Body of pancreas (tissue), 4 donors: ENCODE measurements at places on chromosomes 4 and X.

GRCh38 chr4:2881431-2881830 is 37.8 kb downstream of the ADD1 start:
- DNase-seq, result no peak

DNA sequence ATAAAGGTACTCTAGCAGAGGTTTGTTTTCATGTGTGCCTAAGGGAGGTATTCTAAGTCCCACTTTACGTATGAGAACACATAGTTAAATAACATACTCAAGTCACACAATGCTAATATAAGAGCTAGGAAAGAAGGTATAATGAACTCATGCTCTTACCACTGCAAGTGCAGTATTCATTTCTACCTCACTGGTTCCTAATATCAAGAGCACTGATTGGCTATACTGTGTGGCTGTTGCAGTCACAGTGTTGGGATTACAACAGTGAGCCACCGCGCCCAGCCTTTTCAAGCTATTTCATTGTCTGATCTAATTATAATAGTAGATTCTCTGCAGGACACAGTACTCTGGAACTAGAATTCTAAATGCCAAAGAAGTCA is 84.0 kb downstream of the PDS5A start:
- no peak for DNase-seq

- peak; percentile 27 for DNase-seq
These were observed 6.0 kb upstream of the VGLL1 start for GRCh38 chrX:136525738-136526606.

GRCh38 chr4:1928356-1929239 is 57.4 kb downstream of the NSD2 start:
- no peak for DNase-seq

DNA sequence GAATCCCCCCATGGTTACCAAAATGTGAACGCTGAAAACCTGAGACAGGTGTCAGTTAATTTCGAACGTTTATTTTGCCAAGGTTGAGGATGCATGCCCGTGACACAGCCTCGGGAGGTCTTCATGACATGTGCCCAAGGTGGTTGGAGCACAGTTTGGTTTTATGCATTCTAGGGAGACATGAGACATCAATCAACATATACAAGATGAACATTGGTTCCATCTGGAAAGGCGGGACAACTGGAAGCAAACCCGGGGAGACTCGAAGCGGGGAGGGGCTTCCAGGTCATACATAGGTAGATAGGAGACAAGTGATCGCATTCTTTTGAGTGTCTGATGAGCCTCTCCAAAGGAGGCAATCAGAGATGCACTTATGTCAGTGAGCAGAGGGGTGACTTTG is 11.0 kb upstream of the SH3BP2 start:
- DNase-seq, result peak; percentile 5

DNA sequence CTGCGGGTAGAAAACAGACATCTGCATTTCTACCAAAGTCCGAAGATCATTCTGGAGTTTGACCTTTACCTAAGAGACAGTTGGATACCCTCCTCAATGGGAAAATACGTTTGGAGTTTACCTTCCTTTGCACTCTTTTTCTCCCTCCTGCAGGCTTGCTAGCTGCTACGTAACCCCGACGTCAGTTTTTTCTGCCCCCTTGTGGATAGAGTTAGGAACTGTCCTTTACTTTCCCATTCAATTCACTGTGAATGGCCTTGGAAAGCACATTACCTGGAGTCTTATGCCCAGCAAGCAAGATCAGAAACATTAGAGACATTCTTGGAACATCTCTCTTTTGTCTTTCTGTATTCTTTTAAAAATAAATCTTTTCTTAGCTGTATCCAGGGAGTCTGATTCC is 250.7 kb downstream of the NAP1L3 start:
- peak; percentile 12 for DNase-seq

GRCh38 chr4:98509721-98510120 is 148.7 kb downstream of the TSPAN5 start:
- DNase-seq, result no peak

- no peak for DNase-seq
These were observed 38.6 kb upstream of the AGA start for GRCh38 chr4:177480795-177481194.

DNA sequence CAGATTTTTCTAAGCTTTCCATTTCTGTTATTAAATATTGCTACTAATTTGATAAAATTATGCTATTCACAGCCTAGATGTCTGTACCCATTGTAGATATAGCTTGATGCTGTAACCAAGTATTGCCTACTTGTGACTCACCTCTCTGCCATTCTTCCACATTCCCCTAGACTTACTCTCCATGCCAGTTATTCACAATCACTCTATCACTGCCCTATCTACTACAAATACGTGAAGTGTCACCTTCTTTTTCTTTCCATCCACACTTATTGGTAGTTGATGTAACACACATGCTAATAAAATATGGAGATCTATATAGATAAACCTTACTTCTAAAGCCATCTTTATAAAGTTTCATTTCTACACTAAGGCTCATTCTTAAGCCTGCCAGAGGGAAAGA is 179.4 kb upstream of the PACRGL start:
- no peak for DNase-seq

GRCh38 chrX:320126-320783 is 1.7 kb upstream of the GTPBP6 start:
- DNase-seq, result peak; percentile 31

DNA sequence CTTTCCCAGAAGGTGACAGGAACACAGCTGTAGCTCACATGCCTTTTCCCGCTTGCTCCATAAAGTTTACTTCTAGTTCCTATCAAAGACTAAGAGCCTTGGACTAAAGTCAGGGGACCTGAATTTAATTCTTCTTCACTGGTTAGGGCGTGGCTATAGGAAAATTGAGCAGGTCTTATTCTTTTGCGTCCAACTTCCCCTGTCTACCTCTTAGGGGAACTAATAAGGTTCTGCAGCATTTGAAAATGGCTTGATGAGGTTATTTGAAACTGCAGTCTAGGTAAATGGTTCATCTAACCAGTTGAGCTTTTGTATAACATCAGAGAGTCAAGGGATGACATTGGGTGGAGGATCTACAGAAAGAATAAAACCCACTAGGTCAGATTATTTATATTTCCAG is 2.6 kb downstream of the ARHGAP10 start:
- no peak for DNase-seq

DNA sequence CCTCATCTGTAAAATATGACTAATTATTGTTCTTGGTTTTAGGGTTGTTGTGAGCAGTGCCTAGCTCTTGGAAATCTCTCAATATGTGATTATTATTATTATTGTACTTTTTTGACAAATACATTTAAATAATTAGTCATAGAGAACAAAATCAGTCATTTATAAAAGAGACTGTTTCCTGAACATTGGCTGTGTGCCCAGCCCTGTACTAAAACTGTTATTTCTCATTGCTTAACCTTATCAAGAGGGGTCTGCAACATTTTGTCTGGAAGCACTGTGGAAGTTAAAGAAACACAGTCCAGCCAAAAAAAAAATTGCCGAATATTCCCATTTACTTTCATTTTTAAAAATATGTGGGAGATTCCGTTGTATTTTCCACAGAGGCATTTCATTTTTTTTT is 989.2 kb upstream of the SLIT2 start:
- no peak for DNase-seq

GRCh38 chr4:172947594-172947993 is 221.0 kb upstream of the GALNT7 start:
- no peak for DNase-seq

- DNase-seq, result no peak
These were observed 270.8 kb downstream of the BCOR start for GRCh38 chrX:39826813-39827543.

DNA sequence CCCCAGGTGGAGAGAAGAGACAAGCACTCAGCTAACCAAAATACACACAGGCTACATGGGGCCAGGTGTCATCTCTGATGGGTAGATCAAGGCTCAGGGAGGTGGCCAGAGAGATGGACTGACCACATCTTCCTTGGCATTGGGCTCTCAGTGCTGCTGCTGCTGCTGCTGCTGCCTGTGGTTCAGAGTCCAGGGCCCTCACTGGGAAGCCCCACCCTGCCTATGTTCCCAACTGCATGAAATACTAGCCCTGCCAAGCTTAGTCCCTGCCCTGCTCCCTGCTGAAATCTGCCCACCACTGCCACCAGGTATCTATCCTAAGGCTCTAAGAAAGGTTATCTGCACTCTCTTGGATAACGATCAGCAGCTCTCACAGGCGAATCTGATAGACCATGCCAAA is 118.7 kb downstream of the EFHC2 start:
- peak; percentile 30 for DNase-seq

DNA sequence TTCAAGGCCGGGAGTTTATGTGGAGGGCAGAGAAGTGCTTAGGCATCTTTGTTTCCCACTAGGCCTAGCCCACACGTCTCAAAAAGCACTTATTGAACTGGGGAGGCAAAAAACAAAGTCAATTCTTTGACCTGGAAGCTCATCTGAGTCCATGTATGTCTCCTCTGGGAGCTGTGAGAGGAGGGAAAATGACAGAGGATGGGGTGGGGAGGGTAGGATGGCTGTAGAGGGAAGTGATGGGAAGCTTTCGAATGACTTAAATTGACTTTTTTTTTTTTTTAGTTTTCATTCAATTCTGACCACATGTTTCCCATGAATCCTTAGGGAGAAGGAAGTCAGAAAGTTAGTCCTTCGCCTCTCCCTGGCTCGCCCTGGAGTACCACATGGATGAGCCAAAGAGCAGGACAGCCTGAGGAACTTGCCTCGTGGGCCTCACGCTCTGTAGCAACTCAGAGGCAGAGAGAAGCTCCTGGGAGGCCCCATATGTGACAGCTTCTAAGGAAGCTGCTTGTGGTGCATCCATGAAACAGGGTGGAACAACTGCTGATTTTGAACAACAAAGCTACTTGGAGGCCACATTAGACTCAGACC is 45.0 kb downstream of the NHSL2 start:
- DNase-seq, result no peak

GRCh38 chr4:43864616-43865146 is 583.9 kb downstream of the KCTD8 start:
- no peak for DNase-seq

DNA sequence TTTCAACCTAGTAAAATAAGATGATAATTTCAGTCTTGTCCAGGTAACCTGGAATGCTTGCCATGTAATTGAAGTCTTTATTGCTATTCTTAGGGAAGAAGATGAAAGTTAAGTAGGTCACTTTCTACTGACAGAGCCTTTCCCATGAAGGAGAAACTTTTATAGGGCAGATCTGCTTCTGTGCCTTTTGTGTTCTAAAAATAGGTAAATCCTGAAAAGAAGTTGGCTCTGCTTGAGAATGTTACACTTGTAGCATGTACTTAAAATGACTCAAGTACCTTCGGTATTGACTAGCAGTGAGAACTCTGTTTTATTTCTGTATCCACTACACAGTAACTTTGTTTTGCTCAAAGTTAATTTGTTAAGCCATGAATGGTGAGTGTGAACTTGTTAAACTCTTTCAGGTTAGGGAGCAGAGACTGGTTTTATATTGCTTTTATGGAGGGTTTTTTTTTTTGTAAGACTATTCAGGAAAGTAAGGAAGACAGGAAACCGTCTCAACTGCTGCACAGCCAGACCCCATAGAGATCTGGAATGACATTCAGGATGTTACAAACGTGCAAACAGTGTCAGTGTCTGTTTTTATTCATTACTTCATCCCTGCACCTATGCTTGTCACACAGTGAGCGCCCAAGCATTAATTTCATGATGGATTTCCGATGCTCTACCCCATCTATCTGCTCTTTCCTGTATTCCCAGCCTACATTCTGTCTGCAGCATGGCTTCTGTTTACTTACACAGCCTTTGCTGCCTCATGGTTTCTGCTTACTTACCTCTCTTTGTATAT is 53.0 kb downstream of the SEPTIN11 start:
- DNase-seq, result no peak

DNA sequence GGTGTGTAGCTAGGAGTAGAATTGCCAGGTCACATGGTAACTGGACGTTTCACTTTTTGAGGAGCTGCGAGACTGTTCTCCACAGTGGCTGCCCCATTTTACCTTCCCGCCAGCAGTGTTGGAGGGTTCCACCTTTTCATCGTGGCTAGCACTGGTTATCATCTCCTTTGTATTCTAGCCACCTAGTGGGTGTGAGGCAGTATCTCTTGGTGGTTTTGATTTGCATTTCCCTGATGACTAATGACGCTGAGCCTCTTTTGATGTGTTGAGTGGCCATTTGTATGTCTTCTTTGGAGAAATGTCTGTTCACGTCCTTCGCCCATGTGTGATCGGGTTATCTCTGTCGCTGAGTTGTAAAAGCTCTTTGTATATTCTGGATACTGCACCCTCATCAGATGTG is 10.6 kb downstream of the ABCD1 start:
- DNase-seq, result no peak

GRCh38 chrX:13396924-13397323 is 77.1 kb upstream of the ATXN3L start:
- no peak for DNase-seq

GRCh38 chrX:106278951-106279350 is 110.8 kb downstream of the PWWP3B start:
- no peak for DNase-seq

DNA sequence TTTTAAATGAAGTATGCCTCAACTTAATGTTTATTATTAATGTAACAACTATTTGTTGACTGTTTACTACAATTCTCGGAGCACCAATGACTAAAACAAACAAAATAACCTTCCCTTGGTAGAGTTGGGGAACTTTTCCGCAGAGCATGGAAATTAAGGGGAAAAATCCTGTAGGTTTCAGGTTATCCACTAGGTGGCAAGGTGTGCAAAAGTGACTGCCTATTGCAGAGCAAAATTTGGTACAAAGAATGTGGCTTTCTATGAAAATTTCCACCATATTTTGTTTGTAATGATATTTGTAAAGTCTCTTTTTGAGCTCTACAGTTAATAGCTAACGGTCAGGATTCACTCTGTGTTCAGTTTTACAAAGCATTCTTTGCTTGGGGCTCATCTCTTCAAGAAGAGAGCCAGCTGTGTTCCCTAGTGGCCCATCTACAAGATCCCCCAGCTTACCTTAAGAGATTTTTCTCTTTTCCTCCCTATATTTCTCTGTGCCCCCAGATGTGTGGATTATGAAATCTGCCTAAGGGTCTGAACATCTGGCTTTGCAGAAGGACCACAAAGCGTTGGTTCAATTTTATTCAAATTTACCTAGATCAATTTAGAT is 61.1 kb downstream of the FBXO8 start:
- no peak for DNase-seq

DNA sequence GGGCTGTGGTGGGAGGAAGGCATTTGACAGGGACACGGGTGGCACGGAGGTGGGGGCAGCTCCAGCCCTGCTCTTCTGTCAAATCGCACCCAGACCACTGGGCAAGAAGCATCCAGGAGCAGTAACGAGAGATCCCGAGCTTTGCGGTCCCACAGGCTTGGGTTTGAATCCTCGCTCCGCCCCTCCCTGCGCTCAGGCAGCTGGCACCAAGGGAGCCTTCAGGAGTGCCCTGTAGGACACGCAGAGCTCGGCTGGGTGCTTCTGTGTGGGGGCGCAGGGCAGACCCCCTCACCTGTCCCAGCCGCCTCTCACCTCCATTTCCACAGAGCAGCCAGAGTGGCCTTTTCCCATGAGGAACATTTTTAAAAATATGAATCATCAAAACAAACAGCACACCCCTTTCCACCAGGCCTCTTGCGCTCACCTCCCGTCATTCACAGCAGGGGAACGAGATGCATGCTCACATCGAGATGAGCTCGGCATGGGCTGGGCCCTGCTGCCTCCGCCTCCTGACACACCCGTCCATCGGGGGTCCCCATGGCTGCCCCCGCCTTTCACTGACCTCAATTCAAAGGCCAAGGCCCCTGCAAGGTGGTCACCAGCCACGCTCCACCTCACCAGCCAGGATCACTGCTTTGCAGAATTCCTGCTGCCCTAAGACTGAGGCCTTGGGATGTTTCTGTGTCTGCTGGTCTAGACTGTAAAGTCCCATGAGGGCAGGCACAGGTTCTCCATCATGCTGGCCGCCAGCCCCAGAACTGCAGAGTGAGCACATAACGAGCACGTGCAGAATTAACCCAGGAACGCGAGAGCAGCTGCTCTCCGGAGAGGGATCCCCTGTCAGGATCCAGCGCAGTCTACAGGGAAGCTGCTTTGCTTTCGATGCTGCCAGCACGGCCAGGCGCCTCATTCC is 52.7 kb downstream of the ACOX3 start:
- no peak for DNase-seq
